ENCODE measurements at places on chromosomes 7 and 10. TPM values are rescaled to one million over a fixed set of nuclear protein-coding genes. Genes with fewer than 3 reads are reported as not detected.

Gene FAM237B
- not detected for total RNA-seq

Gene AEBP1
- 0.06 TPM for total RNA-seq

Gene PLCE1
- 0.80 TPM for total RNA-seq

Gene TMEM139
- total RNA-seq, result 0.62 TPM

GRCh38 chr7:103686763-103687162 lies 240.8 kb upstream of the SLC26A5 start:
- DNase-seq, result no peak

- no peak for DNase-seq
These were observed 132.1 kb downstream of the COL26A1 start for GRCh38 chr7:101494602-101495329.

- DNase-seq, result peak; percentile 55
These were observed 1.4 kb downstream of the VOPP1 start for GRCh38 chr7:55570939-55571338.

- DNase-seq, result no peak
These were observed 13.9 kb downstream of the PRSS2 start for GRCh38 chr7:142784716-142785115.

- no peak for DNase-seq
These were observed 154.5 kb downstream of the RNF133 start for GRCh38 chr7:122544463-122544862.

GRCh38 chr7:2879354-2879753 lies 35.2 kb upstream of the GNA12 start:
- DNase-seq, result no peak

GRCh38 chr10:71963351-71964097 lies 671 bp upstream of the CHST3 start:
- DNase-seq, result no peak

- DNase-seq, result no peak
These were observed 33.4 kb downstream of the FOXL3 start for GRCh38 chr7:323410-323809.

- DNase-seq, result no peak
These were observed 9.0 kb downstream of the PPP1R17 start for GRCh38 chr7:31695859-31696614.

GRCh38 chr10:116676118-116676517 lies 55.4 kb downstream of the PNLIPRP2 start:
- no peak for DNase-seq

GRCh38 chr10:53072144-53072543 lies 299.6 kb upstream of the MBL2 start:
- DNase-seq, result no peak

DNA sequence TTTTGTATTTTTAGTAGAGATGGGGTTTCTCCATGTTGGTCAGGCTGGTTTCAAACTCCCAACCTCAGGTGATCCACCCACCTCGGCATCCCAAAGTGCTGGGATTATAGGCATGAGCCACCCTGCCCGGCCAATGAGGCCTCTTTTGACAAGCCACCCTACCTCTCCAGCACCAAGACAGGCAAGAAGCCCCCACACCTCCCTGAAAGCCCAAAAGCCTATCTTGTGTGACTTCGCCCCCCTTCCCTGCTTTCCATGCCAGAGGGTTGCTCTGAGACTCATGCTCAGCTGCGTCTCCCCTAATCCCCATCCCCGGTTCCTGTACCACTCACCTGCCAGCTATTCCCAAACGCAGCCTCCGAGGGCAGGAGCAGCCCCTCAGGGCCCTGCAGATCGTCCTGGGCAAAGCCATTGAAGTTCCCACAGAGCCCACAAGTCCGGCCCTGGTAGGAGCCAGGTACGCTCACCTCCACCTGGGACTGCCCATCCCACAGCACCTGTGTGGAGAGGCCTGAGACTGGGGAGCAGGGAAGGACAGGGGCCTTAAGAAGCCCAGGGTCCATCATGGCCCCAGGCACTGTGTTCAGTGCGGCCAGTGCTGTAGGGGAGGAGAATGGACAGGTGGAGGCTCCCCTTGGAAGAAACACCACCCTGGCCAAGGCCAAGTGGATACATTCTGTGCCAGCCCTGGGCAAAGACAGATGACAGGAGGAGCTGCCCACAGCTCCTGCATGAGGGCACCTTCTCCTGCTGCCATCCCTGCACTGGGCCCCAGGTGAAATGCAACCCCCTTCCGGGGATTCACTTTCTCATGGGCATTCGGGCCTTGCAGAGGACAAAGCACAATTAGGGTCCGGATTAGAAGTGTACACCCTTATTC lies 15.8 kb downstream of the ATP6V1F start:
- no peak for DNase-seq

DNA sequence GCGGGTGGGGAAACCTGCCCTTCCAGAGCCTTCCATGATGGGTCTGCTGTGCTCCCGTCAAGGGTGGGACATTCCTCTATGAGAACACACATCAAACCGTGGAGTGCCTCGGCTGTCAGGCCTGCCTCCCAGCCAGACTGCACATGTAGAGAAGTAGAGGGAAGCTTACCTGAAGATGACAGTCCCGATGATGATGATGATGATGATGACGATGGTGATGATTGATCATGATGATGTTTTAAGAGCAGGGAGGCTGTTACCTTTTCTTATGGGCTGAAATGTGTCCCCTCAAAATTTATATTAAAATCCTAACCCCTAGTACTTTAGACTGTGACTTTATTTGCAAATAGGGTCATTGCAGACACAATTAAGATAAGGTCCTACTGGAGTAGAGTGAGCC lies 76.1 kb upstream of the ANLN start:
- no peak for DNase-seq

DNA sequence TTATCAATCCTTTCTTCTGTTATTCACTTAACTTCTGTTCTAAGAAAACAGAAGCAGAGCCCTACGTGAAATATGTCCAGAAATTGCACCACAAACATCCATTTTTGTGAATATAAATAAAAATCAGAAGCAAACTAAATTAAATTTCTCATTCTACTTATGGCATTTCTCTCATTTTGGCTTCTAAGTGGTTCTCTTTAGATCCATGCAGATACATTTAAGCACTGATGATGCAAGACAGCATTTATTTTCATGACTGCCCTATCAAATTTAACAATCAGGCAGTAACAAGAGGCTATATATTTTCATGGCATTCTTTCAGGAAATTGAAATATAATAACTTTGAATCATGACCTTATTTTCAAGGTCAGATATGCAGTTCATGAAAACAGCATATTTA lies 1049.6 kb downstream of the GRM8 start:
- DNase-seq, result no peak

- no peak for DNase-seq
These were observed 64.8 kb downstream of the THSD7A start for GRCh38 chr7:11767148-11767547.

- DNase-seq, result no peak
These were observed 31.1 kb downstream of the CTNNA3 start for GRCh38 chr10:67664942-67665341.

DNA sequence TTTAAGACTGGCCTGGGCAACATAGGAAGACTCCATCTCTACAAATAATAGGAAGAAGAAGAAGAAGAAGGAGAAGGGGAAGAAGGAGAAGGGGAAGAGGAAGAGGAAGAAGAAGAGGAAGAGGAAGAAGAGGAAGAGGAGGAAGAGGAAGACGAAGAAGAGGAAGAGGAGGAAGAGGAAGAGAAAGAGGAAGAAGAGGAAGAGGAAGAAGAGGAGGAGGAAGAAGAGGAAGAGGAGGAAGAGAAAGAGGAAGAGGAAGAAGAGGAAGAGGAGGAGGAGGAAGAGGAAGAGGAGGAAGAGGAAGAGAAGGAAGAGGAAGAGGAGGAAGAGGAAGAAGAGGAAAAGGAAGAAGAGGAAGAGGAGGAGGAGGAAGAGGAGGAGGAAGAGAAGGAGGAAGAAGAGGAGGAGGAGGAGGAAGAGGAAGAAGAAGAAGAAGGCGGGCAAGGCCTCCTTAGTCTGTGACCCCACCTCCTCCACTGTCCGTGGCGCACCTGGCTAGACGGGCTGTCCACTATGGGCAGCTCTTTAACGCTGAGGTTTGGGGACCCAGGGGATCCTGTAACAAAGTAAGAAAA lies 28.8 kb upstream of the ZFAND2A start:
- no peak for DNase-seq

- DNase-seq, result no peak
These were observed 185.0 kb downstream of the PDE1C start for GRCh38 chr7:31885171-31885570.

GRCh38 chr10:132570771-132571649 lies 33.4 kb downstream of the INPP5A start:
- DNase-seq, result no peak

DNA sequence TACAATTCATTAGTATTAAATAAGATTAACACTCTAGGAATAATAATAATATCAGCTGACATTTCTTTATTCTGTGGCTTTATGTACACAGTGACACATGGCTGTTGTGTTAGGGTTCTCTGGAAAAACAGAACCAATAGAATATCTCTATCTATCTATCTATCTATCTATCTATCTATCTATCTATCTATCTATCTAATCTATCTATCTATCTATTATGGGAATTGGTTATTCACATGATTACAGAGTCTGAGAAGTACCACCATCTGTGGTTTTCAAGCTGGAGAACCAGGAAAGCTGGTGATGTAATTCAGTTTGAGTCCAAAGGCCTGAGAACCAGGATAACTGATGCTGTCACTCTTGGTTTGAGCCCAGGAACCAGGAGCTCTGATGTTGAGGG lies 194.1 kb upstream of the MTPN start:
- no peak for DNase-seq

DNA sequence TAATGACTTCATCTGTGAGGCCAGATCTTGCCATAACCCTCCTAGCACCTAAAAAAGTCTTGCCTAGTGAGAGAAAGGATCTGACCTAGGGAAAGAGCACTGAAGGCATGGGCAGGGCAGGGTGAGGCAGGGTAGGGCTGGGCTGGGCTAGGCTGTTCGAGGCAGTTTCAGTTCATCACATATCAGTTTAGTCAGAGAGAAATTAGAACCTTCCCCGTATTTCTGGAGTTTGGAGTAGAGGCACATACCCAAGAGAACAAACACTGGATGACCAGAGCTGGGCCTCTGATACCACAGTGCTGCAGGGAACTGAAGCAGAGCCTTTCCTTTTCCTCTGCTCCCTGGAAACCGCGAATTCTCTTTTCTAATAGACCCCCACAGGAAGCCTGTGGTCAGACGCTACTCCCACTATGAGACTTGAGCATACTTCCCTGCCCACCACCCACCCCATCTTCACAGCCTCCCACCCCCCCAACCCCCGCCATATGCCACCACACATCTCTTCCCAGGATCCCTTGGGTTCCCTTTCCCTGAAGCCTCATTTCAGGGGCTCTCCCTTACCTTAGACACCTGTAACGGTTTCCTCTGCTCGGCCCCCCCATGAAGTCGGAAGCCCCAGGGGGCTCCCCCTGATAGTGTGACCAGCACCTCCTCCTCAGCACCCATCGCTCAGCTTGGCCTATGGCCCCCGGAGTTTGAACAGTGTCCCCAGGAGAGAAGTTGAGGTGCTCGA lies 406 bp downstream of the SYNPO2L start:
- DNase-seq, result no peak

GRCh38 chr7:43915907-43916306 lies 9.5 kb upstream of the URGCP start:
- no peak for DNase-seq

DNA sequence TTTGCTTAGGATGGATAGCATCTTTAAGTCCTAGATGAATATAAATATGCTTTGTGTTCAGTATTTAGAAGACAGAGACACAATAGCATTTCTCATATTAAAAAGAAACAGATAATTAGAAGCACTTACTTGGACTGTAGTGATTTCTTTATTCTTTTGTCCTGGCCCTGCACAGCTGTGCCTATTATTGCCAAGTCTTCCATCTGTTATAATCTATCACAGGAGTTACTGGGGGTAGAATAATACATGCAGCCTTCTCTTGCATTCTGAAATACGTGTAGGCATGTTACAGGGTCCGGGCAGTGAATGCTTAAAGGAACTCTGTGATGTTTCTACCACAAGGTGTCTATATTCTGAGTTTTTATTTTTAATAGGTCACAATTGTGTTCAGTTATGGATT lies 461.5 kb upstream of the COBL start:
- DNase-seq, result no peak
